Mesangial cell (primary cell): ENCODE measurements at places on chromosomes 5 and 9. TPM values are rescaled to one million over a fixed set of nuclear protein-coding genes. Genes with fewer than 3 reads are reported as not detected.

The DAP gene
- 75.9 and 76.6 TPM in 2 replicates for total RNA-seq

The FAM221B gene
- total RNA-seq: not detected in 2 replicates

The SLC1A1 gene
- 10.3 and 10.6 TPM in 2 replicates for total RNA-seq

The HAVCR1 gene
- total RNA-seq: 2.1 and 11.7 TPM in 2 replicates

The DIRAS2 gene
- total RNA-seq: 3.4 and 9.8 TPM in 2 replicates

The TMEM215 gene
- total RNA-seq: not detected in 2 replicates

The PCDHGC4 gene
- 0.38 and 0.81 TPM in 2 replicates for total RNA-seq

The ANKRD34B gene
- total RNA-seq: 0.33 and 1.5 TPM in 2 replicates

The ISCA1 gene
- total RNA-seq: 20.3 and 22.5 TPM in 2 replicates

The EQTN gene
- total RNA-seq: not detected in 2 replicates

The OR1Q1 gene
- total RNA-seq: not detected in 2 replicates

The FBXW2 gene
- total RNA-seq: 26.9 and 31.9 TPM in 2 replicates

The SCGB3A2 gene
- not detected in 2 replicates for total RNA-seq

The LAMC3 gene
- total RNA-seq: 1.1 and 1.3 TPM in 2 replicates

The TBC1D9B gene
- total RNA-seq: 75.1 and 83.5 TPM in 2 replicates

The SMARCA2 gene
- total RNA-seq: 38.6 and 60.1 TPM in 2 replicates

The GARIN3 gene
- total RNA-seq: not detected in 2 replicates

The LCN15 gene
- not detected in 2 replicates for total RNA-seq

The SPOCK1 gene
- total RNA-seq: 12.9 and 21.5 TPM in 2 replicates

The TAF11L10 gene
- total RNA-seq: not detected in 2 replicates

The TCERG1 gene
- total RNA-seq: 24.1 and 38.0 TPM in 2 replicates

The PFN3 gene
- not detected in 2 replicates for total RNA-seq

The ADAMTS2 gene
- total RNA-seq: 3.1 and 4.7 TPM in 2 replicates

The PSAT1 gene
- 71.9 and 121 TPM in 2 replicates for total RNA-seq

The SPINK6 gene
- total RNA-seq: not detected in 2 replicates

The LHX6 gene
- under 0.01 and 0.13 TPM in 2 replicates for total RNA-seq

The ARHGEF37 gene
- 1.3 and 2.4 TPM in 2 replicates for total RNA-seq

The ADAMTSL2 gene
- under 0.01 and 0.25 TPM in 2 replicates for total RNA-seq

The DROSHA gene
- 30.8 and 34.7 TPM in 2 replicates for total RNA-seq

The SLC25A2 gene
- 0.63 TPM in 1 of 2 replicates, not detected in the other for total RNA-seq

The IFNB1 gene
- total RNA-seq: not detected in 2 replicates

The TPPP gene
- 0.65 and 1.1 TPM in 2 replicates for total RNA-seq

The LIX1 gene
- total RNA-seq: 0.89 TPM in 1 of 2 replicates, not detected in the other

The SRA1 gene
- 31.4 and 35.8 TPM in 2 replicates for total RNA-seq

The IFNA17 gene
- not detected in 2 replicates for total RNA-seq

The GPR21 gene
- total RNA-seq: not detected in 2 replicates

The KCNV2 gene
- not detected in 2 replicates for total RNA-seq

The NDST1 gene
- 103 and 157 TPM in 2 replicates for total RNA-seq

The CANX gene
- total RNA-seq: 198 and 259 TPM in 2 replicates

The DBH gene
- not detected in 2 replicates for total RNA-seq

The CCL28 gene
- 2.3 and 4.2 TPM in 2 replicates for total RNA-seq

The LMBRD2 gene
- 2.9 and 3.3 TPM in 2 replicates for total RNA-seq

The PDZD2 gene
- total RNA-seq: 1.3 and 3.8 TPM in 2 replicates
